ENCODE measurements at places on chromosomes 2 and 18.

DNA sequence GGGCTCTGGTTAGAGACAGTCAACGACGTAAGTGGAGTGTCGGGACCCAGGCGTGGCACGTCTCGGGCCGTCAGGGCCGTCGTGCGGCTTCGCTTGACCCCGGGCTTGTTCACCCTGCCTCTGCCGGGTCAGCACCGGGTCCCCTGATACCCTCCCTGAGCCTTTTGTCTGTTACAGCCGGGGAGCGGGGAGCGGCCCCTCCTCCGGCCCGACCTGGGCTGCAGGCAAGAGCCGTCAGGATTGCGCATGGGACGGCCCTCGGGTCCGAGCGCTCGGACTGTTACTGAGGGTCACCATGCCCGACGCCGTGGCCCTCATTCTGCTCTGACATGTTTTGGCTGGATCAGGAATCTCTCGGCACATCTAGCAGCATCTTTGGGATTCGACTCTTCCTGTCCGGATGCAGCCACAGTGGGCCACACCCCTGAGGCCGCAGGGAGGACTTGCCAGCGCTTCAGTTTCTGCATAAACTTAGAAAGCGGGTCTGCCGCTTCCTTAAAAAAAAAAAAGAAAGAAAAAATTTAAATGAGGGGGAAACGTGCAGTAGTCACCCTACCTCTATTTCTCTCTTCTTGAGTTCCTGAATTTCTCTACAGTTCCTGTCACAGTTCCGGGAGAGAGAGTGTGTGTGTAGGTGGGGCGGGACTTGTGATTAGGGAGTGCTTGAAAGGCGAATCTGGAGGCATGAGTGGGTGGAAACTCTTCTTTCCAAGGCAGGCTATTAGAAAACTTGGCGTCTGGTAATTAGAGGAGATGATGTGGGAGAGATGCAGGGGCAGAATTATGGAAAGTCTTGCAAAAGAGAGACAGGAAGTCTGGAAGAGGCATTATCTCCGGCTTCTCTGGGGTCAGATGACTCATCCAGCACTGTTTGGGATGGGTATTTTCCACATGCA, 909 bp downstream of the TMEM87B start:
- DNase-seq, result no peak

DNA sequence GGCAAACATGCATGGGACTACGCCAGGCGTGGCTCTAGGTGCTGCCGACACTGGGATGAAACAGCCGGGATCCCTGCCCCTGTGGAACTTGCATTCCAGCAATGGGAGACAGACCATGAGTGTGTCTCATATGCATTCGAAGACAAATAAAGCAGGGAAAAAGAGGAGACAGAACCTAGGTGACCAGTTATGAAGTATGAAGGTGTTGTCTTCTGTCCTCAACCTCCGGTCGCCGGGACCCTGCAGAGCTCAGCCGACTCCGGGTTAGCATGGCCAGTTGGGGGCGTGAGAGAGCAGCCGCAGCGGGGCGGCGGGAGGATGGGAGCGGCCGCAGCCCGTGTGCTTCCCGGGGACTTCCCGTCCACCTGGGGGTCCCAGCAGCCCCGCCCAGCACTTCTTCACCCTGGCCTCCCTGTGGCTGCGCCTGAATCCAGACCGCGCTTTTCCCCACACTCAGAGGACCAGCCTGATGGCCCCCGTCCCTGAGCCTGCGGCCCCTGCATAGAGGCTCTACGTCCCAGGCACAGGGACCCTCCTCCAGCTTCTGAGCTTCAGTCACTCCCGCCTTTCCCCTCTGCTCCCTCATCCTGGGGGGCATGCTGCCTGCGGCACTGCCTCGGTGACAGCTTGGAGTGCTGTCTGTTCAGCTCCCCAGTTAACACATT, 11.4 kb downstream of the ID2 start:
- peak; percentile 51 for DNase-seq

- no peak for DNase-seq
Observed at GRCh38 chr2:119910566-119910965, 102.3 kb upstream of the EPB41L5 start.

GRCh38 chr18:49510393-49511115, 23.5 kb upstream of the C18orf32 start:
- DNase-seq, result peak; percentile 44

DNA sequence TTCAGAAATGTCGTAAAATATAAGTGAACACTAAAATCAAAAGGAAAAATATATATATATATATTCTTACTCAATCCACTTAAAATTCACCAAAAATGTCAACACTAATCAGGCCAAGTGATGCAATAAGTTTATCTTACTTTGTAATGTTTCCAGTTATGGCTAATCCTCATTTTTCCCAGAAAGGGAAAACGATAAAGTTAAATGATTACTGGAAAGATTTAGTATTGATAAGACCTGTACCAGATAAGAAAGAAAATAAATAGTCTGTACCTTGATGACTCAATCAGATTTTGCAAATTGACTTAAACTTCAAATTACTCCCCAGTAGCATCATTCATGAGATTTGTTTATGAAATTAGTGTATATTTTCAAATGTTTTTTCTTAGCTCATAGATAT, 407.0 kb downstream of the LRP1B start:
- DNase-seq, result no peak

- DNase-seq, result no peak
Observed at GRCh38 chr2:172977270-172978062, 98.2 kb upstream of the MAP3K20 start.

DNA sequence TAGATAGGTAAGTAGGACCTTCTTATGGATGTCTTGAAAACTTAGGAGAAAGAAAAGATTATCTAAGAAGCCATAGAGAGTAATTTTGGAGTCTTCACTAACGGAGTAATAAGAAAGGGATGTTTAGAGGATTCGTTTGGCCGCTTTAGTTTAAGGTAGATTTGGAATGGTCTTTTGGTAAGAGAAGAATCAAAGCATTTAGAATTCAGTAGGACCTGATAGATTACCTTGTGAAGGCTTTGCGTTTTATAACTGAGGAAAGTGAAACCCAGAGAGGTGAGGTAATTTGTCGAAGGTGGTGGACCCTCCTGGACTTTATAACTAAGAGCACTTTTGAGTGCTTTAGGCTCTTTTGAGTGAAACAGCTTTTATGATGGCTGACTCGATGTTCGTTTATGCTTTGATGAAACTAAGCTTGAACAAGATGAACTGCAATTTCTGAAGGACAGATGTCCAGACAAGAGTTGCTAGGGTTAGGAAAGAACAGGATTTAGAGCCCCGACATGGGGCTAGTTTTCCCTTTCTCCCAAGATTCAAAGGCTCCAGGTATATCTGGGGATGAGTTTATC, 1.3 kb downstream of the MYL12B start:
- no peak for DNase-seq

DNA sequence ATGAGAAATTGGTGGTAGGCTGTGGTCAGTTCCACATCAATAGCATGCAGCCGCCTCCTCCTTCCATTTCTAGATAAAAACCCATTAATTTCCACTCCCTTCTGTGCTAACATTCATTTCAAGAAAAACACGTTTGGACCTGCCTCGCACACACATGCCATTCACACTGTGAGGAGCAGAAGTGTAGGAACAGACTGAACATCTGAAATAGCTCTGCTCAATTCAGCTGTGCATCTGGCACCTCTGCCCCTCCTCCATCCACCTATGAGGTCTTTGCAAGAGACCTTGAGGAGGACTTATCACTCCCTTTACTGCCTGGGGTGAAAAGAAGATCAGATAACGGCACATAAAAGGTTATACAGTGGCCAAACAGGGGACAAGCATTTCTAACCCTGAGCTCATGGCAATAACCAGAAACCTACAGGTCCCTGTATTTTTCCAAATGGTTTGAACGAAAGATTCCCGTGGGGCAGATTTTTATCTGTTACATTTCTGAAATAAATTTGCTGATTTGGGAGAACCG, 30.8 kb upstream of the LRP2 start:
- DNase-seq, result no peak

- no peak for DNase-seq
Observed at GRCh38 chr2:168852481-168852880, 37.7 kb downstream of the SPC25 start.

DNA sequence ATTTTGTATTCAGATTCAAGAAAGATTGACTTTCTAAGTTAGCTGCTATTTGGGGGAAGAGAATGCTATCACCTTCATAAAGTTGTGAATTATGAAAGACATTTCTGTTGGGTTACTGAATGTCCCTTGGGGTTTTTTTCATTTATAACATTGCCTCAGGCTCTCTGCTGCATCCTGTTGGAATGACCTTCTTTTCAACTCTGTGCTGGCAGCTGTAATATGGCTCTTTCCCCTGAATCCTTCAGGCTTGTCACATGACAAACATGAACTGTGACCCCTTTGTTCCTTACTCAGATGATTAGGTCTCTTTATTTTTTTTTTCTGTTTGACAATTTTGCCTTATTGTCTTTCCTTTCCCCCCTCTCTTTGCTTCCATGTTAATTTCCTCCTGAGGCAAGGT, 159.8 kb downstream of the TAF4B start:
- DNase-seq, result no peak

GRCh38 chr2:160566717-160567116, 73.1 kb upstream of the RBMS1 start:
- DNase-seq, result no peak

DNA sequence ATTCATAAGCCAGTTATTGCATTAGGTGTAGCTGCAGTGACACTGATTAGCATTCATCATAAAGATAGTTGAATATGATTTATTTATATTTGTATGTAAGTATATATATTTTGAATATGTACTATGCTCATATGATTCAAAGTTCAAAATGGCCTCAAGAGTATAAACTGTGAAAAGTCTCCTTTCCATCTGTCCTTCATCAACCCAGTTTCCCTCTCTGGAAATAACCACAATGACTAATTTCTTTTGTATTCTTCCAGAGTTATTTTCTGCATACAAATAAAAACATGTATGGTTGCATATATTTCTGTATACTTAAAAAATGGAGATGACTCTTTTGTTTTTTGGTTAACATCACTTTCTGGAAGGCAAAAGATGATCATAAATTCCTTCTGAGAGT, 95.2 kb downstream of the CAMKMT start:
- DNase-seq, result no peak

GRCh38 chr2:199775267-199775666, 75.7 kb downstream of the FTCDNL1 start:
- no peak for DNase-seq

DNA sequence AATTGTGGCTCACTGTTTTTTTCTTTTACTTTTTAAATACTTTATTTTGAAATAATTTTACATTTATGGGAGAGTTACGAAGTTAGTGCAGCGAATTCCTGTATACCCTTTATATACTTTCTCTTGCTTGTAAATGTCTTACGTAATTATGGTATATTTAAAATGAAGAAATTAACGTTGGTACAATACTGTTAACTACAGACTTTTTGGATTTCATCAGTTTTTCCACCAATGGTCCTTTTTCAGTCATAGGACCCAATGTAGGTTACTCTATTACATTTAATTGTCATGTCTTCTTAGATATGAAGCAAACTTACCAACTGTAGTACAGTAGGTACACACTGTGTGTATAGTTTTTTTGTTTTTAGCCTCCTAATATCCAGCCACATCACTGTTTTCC, 76.3 kb downstream of the BOLA3 start:
- no peak for DNase-seq

GRCh38 chr2:17758118-17758517, 4.2 kb downstream of the GEN1 start:
- no peak for DNase-seq

DNA sequence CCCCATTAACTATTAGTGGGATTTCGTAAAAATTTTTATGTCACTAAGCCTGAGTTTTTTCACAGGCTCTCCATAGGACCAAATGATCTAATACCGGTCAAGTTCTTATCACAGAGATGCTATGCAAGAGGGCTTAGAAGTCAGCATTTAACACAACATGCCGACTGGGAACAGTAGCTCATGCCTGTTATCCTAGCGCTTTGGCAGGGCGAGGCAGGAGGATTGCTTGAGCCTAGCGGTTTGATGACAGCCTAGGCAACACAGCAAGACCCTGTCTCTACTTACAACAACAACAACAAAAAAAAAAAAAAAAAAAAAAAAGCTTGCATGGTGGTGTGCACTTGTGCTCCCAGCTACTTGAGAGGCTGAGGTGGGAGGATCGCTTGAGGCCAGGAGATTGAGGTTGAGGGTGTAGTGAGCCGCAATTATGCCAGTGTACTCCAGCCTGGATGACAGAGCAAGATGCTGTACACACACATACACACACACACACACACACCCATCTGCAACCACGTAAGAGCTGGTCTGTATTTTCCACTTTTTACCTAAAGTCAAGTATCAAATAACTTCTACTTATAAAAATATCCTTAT, 67.6 kb upstream of the FAM124B start:
- DNase-seq, result no peak
